HuH-7 (cell line): ENCODE measurements at places on chromosomes 7 and 10.

GRCh38 chr10:8889538-8889937 lies 835.0 kb downstream of the GATA3 start:
- no peak for DNase-seq

- no peak for DNase-seq
Observed at GRCh38 chr10:25483999-25484398, 309.2 kb downstream of the GPR158 start.

DNA sequence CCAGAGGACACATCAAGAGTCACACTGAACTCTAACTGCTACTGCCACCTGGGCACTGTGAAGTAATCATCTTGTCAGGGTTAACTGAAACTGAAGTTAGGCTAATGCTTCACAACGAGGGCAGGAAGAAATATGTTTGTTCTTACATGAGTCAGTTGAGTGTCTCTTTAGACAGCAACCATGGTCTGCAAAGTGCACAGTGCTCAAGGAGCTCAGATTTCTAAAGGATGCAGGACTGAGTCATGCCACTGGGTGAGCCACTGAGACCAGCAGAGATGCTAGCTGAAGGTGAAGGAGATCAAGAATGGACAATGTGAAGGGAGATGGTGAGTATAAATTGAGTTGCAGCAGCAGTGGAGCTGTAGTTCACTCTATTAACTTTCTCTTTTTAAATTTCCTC lies 76.0 kb upstream of the CTTNBP2 start:
- no peak for DNase-seq

DNA sequence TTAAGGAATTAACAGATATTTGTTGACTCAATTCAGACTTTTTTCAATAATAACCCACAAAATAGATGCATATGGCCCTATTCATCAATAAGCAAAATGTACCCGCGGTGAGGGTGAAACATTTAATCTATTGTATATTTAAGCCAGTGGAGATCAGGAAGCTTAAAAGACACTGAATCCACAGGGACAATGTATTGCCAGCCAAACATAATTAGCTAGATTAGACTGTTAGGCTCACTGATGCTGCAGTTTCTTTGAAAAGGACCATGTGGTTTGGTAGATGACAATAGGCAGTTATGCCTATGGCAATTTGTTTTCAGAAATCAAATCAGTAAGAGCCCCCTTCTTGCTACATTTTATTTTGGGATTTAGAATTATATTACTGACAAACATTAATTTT lies 87.3 kb upstream of the PLXDC2 start:
- no peak for DNase-seq

GRCh38 chr10:66981361-66982052 lies 55.7 kb downstream of the LRRTM3 start:
- no peak for DNase-seq

DNA sequence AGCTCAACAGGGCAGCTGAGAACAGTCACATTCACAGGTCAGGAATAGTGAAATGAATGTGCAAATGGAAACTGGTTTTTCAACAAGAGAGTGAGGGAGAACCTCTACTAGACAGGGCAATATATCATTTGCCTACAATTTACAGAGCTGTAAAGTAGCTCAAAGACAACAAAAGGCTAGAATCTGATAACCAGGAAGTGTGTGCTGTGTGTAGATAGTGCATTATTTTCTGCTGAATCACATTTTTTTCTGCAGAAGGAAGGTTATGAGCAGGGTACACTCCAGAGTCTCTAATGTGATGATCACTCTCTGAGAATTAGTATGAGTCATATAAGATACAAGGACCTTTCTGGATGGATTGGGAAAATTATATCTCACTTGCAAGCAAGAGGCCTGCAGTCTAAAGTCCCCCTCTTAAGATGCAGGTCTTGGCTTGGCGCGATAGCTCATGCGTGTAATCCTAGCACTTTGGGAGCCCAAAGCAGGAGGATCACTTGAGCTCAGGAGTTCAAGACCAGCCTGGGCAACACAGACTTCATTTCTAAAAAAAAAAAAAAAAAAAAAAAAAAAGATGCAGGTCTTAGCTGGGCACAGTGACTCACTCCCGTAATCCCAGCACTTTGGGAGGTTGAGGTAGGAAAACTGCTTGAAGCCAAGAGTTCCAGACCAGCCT lies 59.9 kb upstream of the COBL start:
- DNase-seq = no peak

- peak; percentile 10 for DNase-seq
Observed at GRCh38 chr7:51451751-51452476, 135.3 kb upstream of the COBL start.

- DNase-seq = no peak
Observed at GRCh38 chr7:93092757-93093370, 24.9 kb downstream of the SAMD9 start.
